ENCODE measurements at places on chromosomes 6 and 20.

DNA sequence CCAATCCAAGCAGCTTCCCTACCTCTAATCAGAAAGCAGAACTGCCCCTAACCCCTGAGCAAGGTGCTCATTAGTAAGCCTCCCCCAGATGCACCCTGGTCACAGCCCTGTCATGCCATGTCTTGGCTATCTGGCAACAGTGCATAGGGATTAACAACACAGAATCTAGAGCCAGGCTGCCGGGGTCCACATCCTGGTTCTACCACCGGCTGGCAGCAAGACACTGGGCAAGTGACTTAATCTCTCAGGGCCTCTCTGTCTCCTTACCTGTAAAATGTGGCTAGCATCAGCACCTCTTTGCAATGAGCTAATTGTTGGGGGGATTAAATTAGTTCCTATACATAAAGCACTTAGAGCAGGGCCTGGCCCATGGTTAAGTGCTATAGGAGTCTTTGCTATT is 68.1 kb downstream of the CPNE5 start:
- DNase-seq = no peak

DNA sequence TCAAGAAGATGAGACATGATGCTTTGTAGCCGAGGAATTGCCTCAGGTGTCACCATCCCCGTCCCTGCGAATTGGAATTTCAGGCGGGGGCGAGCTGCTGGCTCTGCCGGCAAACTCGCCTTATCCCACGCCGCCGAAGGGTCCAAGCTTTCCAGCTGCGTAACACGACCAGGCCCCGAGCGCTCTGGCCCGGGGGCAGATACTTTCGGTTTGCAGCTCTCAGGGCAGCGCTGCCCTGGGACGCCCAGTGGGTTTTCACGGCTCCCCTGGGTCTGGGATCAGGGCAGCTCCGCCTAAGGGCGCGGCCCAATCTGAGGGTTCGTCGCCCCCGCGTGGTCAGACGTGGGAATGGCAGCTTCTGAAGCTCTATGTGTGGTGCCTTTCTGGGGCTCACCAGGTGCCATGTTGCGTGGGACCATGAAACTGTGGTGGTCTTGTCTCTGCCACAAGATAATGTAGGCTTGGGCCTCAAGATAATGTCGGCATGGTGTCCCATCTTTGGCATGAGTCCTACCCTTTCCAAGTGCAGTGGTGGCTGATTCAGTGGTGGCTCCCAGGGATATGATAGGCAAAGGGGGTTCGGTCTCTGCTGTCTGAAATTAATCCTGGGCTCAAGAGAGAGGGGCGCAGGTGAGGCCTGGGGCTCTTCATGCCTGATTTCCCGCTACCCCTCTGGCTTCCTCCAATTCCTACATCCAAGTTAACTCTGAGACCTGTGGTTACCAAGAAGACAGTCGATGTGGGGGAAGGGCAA is 21.0 kb downstream of the PIGT start:
- DNase-seq = peak; percentile 83

GRCh38 chr6:151808371-151809241 is 1.1 kb downstream of the ESR1 start:
- DNase-seq = no peak

GRCh38 chr20:20741087-20742045 is 28.9 kb upstream of the RALGAPA2 start:
- no peak for DNase-seq

- no peak for DNase-seq
Observed at GRCh38 chr6:150697515-150697914, 97.8 kb downstream of the PLEKHG1 start.

GRCh38 chr6:24394780-24395437 is 7.8 kb upstream of the MRS2 start:
- no peak for DNase-seq

DNA sequence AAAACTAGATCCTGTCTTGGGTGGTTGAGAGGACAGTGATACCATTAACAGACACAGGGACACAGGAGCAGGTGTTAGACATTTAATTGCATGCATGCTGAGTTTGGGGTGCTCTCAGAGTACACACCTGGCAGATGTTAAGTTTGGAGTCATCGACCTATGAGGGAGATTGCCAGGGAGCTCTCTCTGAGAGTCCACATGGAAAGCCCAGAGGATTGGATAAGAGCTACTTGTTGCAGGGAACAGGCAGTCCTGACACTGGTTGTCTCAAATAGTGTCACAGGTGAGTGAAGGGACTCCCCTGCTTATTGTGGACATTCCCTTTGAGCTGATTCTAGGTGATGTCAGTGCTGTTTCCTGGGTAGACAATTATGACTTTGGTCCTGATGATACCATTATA is 3.1 kb downstream of the ATRN start:
- DNase-seq = no peak

DNA sequence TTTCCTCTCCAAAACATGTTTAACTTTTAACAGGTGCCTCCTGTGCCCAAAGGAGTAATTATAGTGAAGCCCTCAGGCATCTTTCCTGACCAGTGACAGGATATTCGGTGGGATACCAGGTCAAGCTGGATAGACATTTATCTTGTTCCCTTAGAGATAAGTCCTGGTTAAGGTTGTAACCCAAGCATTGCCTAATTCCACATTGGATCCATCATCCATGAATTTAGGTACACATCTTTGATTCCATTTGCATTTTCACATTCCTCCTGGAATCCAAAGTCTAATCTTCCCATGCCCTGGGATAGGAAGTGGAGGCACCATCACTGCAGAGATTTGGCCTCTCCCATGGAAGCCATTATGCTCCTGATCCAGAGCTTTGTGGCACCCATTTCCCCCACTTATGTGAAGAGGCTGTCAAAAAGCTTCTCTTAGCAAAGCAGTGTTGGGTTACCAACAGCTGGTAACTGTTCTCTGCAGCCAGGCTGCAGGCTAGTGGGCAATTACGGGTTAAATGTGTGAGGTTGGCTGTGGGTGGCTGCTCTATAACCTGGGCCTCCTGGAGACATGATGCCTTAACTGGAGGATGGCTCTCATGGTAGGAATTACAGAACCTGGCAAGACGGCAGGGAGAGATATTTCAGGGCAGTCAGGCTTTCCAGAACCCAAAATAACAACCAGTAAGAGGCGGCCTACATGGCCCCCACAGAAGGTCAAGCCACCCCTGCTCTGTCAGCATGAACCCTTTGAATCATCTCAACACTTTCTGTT is 96.9 kb upstream of the VGLL2 start:
- DNase-seq = no peak

GRCh38 chr6:4189249-4189648 is 53.9 kb upstream of the ECI2 start:
- DNase-seq = no peak

DNA sequence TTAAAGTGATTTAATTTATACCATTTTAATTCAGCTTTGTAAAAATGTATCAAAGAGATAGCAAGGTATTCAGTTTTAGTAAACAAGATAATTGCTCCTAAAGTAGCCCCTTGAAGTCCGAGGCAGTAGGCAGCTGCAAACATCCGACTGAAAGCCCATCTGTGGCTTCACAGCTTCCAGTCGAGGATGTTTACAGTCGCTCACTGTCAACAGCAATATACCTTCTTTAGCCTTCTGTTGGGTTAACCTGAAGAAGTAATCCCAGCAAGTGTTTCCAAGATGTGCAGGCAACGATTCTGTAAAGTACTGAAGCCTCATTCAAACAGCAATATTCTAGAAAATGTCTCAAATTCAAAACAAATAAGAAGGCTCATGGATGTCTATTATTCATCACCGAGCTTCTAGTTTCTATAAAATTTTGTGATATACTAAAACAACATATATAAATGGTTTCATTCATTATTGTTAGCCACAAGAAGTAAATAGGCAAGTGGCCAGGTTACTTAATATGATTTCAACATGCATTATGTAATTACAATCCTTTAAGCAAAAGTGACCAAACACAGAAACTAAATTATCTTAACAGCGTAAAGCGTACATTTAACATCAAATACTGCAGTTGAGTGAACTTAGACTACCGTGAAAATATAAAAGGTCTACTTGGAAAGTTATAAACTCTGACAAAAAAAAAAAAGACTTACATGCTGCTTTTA is 115.0 kb downstream of the OGFRL1 start:
- no peak for DNase-seq

GRCh38 chr6:108068618-108069017 is 5.9 kb downstream of the OSTM1 start:
- peak; percentile 50 for DNase-seq

DNA sequence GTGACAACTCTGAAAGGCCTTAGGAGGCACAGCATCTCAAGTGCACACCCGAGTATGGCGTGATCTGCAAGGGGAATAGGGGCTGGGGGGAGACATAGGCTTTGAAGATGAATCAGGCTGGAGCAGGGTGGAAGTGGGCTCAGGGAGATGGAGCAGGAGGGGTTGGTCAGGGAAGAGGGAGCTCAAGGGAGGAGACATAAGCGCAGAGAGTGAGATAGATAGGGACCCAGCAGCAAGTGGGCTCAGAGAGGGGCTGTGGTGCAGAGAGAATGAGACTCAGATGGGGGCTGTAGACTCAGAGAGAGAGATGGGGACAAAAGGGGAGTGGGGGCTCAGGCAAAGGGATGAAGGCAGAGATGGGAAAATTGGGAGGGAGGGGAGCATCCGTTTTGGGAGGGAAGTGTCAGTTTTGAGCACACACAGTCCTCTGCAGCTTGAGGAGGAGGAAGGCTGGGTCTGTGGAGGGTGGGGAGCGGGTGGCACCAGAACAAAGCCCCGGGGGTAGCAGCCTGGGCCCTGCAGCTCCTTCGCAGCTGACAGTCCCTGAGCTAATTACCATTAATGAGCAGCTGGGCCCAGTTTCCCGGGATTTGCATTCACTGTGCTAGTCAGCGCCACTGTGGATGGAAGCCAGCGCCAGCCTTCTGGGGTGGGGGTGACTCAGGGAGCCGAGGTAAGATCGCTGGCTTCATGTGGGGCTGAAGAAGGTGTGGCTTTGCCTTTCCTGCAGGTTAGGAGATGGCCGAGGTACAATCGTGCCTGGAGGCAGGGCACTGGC is 18.7 kb downstream of the SRXN1 start:
- no peak for DNase-seq

DNA sequence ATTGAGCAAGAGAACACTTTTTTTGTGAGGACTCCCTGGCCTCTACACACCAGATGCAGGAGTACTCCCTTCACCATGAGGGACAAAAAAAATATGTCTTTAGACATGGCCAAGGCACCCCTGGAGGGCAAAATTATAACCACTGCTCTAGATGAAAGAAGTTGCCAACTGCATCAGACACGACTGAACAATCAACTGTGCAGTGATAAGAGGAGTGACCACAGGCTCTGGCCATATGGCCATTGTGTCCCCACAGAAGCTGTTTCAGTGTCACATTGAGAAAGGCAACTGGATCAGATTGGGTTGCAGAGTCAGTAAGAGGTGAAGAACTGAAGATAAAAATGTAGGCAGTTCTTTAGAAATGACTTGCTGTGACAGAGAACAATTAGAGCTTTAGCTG is 85.7 kb downstream of the C6orf118 start:
- DNase-seq = no peak

- no peak for DNase-seq
Observed at GRCh38 chr6:143529095-143529494, 17.6 kb upstream of the FUCA2 start.

- no peak for DNase-seq
Observed at GRCh38 chr6:12369781-12370262, 79.7 kb downstream of the EDN1 start.

- peak; percentile 71 for DNase-seq
Observed at GRCh38 chr6:137827977-137828810, 38.9 kb upstream of the TNFAIP3 start.

DNA sequence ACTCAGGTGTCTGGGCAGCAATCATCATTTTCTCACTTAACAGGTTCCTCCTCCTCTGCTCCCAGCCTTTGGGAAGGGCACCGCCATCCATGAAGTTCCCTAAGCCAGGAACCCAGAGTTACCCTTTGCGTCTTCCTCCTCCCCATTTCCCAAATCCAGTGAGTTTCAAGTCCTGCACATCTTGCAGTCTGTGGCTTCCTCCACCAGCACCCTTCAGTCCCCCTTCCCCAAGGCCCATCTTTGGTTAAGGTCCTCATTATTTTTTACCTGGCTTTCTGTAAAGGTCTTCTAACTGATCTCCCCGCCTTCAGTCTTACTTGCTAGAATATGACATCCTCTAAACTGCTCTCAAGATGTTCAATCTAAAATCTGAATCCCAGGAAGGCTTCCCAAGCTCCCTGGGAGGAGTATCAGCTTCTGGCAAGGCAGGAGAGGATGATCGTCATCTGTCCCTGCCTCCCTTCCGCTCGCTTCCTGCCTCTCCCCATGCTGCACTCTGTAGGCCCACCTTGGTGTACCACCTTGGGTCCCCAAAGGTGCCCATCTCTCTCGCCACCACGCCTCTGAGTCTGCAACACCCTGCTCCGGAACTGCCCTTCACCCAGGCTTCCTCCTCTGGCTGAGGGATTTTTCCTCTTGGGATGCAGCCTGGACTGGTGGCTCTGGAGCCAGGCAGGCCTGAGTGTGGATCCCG is 11.4 kb upstream of the DUSP22 start:
- DNase-seq = no peak

DNA sequence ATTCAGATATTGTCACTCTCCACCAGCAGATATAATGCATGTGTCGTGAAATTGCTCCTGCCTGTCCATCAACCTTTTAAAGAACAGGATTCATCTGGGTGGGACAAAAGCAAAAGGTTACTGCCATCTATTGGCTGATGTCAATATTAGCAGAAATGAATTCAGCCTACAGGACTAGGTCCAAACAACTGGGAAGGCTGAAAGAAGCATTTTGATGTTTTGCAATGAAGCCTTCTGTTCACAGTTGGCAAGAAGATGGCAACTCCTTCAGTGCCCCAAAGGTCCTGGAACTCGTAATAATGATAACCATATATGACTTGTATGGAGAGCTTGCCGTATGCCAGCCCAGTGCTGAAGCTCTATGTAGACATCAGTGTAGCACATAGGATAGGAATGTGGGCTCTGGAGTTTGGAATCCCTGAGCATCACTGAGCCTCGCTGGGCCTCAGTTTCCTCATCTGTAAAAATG is 7.5 kb downstream of the BCAS1 start:
- no peak for DNase-seq

DNA sequence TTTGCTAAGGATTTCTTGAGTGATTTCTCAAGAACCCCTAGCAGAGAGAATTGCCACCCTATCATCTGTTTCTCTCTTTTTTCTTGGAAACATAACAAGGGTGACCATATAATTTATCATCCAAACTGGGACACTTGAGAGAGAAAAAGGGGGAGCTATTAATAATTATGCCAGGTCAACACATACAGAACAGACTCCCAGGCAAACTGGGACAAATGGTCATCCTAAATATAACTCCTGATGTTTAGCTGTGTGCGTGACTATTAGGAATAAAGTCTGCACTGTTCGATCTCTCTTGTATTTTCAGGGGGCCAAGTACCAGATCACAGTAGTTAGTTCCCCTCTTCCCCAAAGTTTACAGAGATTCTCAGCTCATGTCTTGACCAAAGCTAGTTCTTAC is 11.7 kb upstream of the HS3ST5 start:
- no peak for DNase-seq

GRCh38 chr6:128192972-128193371 is 292.1 kb upstream of the THEMIS start:
- no peak for DNase-seq

DNA sequence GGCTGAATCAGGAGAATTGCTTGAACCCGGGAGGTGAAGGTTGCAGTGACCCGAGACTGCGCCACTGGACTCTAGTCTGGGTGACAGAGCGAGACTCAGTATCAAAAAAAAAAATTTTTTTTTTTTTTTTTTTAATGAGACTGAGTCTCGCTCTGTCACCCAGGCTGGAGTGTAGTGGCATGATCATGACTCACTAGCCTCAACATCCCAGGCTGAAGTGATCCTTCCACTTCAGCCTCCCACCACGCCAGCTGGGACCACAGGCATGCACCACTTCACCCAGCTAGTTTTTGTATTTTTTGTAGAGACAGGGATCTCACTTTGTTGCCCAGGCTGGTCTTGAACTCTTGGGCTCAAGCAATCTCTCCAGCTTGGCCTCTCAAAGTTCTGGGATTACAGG is 53.3 kb downstream of the MYO6 start:
- no peak for DNase-seq

Measured in stimulated activated CD4-positive, alpha-beta T cell treated with anti-CD3 and anti-CD28 coated beads, Interleukin-1b, Interleukin-23, amount 100 ng/mL, for 48 hours (primary cell).